ENCODE measurements at places on chromosomes 7 and 10.

DNA sequence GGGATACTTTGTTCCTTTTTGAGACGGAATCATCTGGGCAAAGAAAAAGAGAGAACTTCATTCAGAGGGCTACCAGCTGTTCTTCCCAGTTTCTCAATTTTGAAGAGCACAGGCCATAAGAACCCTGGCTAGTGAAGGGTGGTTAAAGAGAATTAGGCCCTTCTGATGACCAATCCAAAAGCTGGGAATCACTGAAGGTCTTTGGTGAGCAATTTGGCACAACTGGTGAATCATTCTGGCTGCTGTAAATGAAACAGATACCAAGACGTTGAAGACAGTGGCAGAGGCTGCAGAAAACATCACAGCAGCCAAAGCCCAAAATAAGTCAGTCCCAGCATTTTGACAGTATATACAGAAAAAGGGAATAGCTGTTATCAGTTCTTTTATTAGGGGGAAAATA lies 5.1 kb downstream of the RAPGEF5 start:
- DNase-seq: no peak

- no peak for DNase-seq
These were observed 66.7 kb downstream of the HHEX start for GRCh38 chr10:92756201-92757065.

DNA sequence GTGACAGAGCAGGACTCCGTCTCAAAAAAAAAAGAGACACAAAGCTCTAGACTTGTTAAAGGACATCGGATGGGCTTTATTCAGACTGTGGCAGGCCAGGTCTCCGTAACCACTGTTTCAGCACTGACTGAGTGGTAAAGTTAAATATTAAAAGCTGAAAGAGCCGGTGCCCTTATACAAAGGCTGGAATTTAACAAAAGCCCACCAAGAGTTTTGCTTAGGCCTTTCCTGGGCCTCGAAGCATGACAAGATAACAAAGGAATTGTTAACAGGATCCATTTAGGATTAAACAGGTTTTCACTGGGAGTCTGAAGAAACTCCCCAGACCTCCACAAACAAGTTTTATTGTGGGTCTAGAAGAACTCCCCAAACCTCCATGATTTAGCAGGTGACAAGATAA lies 727.8 kb downstream of the TYW1 start:
- DNase-seq: no peak

DNA sequence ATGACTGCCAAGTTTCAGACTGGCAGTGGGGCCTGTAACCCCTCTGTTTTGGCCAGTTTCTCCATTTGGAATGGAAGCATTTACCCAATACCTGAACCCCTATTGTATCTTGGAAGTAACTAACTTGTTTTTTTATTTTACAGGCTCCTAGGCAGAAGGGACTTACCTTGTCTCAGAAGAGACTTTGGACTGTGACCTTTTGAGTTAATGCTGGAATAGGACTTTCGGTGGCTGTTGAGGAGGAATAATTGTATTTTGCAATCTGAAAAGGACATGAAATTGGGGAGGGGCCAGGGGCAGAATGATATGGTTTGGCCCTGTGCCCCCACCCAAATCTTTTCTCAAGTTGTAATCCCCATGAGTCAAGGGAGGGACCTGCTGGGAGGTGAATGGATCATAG lies 20.0 kb upstream of the MKLN1 start:
- no peak for DNase-seq

- no peak for DNase-seq
These were observed 26.4 kb upstream of the KLF6 start for GRCh38 chr10:3811291-3811870.

Data from right forelimb (tissue), 1 donor.